ENCODE measurements at places on chromosomes 7 and 10.

- peak; percentile 78 for DNase-seq
Observed at GRCh38 chr10:97497572-97498075, 598 bp downstream of the MMS19 start.

- DNase-seq: no peak
Observed at GRCh38 chr7:18570441-18570840, 74.9 kb downstream of the HDAC9 start.

DNA sequence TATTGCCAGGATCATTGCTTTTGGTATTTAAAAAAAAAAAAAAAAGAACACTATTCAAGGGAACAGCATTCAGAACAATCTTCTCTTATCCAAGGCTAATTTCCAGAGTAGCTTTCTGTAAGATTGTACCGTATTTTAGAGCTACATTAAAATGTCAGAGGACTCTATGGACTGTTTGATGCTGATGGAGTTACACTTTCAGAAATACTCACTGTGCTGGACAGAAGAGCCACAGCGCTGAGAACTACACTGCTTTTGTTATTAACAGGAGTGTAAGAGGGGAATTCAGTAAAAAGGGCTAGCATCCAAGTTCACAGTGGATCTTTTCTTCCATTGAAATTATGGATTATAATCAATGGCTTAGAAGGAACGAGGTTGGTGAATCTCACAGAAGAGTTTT lies 247.7 kb downstream of the AHR start:
- no peak for DNase-seq

DNA sequence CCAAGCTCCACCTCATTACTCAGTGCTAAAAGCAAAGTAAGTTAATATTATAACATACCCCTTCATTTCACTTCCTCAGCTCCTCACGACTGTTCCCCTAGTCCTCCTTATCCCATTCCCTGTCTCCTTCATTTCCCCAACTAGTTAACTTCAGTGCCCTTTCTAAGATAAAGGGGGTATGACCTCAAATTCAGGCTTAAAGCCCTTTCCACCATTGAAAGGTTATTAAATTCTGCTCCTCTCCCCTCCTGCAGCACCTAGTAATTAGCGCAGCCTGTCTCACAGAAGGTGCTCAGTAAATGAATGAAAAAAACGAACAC lies 1.0 kb downstream of the CRPPA start:
- DNase-seq: no peak

GRCh38 chr7:7125963-7126362 lies 56.4 kb upstream of the C1GALT1 start:
- no peak for DNase-seq

- DNase-seq: no peak
Observed at GRCh38 chr7:17554341-17555015, 256.0 kb downstream of the AHR start.

DNA sequence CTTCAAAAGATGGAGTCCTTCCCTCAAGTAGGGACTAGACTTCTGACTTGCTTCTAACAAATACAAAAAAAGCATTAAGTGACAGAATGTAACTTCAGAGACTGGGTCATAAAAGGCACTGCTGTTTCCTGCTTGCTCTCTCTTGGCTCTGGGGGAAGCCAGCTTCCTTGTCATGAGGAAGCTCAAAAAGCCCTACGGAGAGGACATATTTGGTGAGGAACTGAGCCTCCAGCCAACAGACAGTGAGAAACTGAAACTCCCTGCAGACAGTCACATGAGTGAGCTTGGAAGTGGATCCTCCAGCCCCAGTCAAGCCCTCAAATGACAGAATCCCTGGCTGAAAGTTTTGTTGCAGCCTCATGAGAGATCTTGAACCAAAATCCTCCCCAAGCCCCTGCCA lies 26.3 kb upstream of the SLC35G1 start:
- no peak for DNase-seq

- DNase-seq: no peak
Observed at GRCh38 chr10:62745581-62745980, 58.9 kb upstream of the ADO start.

GRCh38 chr10:129464251-129464650 lies 2.8 kb upstream of the MGMT start:
- DNase-seq: no peak

GRCh38 chr10:71648254-71648932 lies 71.2 kb downstream of the C10orf105 start:
- no peak for DNase-seq

- no peak for DNase-seq
Observed at GRCh38 chr10:26715137-26715487, 17.6 kb downstream of the PDSS1 start.

DNA sequence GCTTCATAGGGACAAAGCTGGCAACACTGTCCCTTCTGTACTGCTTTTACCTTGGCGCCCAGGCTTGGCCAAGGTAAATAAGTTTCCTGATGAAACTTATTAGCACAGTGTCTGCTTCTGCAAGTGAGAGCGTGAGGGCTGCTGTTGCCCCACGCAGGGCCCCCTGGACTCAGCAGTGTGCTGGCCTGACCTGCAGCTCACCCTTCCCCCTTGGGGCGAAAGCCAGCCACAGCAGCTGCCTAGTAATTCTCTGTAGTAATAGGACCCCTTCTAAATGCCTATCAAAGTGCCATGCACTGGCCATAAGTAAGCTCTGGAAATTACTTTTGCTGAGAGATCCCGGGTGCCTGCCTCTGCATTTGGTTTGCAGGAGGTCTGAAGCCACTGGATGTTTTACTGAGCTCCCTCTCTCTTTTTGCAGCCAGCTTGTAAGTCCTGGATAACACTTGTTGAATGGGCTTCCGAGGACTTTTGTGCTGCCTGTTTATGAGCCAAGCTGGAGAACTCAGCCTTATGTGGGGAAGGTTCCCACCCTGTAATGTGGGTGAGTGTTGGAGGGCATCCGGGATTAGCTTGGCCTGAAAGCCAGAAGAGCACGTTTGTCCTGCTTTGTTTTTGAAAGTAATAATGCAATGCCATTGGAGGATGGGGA lies 293.9 kb downstream of the C7orf25 start:
- DNase-seq: no peak

GRCh38 chr10:29649561-29650551 lies 15.1 kb upstream of the SVIL start:
- no peak for DNase-seq

DNA sequence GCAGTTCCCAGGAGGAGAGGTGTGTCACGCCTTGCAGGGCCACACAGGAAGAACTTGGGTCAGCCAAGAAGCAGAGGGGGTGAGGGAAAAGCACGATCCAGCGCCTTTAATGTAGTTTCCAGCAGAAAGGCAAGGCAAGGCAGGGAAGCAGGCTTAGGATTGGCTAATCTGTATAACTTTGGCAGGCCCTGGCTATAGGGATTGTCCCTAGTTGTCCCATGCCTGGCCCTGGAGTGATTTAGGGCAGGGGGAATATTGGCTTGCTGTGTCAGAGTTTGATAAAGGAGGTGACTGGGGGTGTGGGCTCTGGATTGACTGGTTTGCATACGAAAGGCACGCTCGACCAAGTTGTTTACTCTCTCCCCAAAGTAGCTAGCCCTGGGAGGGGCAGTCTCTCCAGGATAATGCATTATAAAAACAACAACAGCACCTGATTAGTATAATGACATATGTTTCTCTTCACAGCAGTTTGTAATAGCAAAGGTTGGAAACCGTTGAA lies 44.5 kb downstream of the RBM28 start:
- no peak for DNase-seq

GRCh38 chr10:61188691-61189090 lies 244.7 kb upstream of the RHOBTB1 start:
- DNase-seq: no peak

DNA sequence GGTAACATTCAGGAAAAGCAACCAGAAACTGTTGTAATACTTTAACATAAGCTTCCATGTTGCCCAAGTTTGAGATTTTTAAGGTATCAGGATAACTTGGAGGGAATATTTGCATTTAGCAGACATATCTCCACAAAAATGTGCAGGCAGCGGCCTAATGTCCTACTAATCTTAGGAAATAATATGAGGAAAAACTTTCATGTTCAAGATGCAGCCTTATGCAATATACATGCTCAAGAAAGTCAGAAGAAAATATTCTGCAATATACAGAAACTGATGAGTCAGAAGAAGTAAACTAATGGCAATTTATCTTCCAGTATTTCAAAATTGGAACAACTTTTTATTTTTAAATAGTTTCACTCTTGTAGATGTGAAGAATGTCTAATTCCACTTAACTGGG lies 463.2 kb upstream of the C7orf33 start:
- DNase-seq: no peak

GRCh38 chr7:22962775-22963350 lies 51.1 kb downstream of the HYCC1 start:
- DNase-seq: no peak

GRCh38 chr7:125090596-125090995 lies 161.0 kb upstream of the POT1 start:
- DNase-seq: no peak

GRCh38 chr7:98000356-98000755 lies 10.4 kb upstream of the OCM2 start:
- no peak for DNase-seq

- DNase-seq: no peak
Observed at GRCh38 chr10:131075218-131075770, 236.2 kb downstream of the TCERG1L start.

- peak; percentile 47 for DNase-seq
Observed at GRCh38 chr10:87656431-87657072, 3.1 kb upstream of the PAPSS2 start.

DNA sequence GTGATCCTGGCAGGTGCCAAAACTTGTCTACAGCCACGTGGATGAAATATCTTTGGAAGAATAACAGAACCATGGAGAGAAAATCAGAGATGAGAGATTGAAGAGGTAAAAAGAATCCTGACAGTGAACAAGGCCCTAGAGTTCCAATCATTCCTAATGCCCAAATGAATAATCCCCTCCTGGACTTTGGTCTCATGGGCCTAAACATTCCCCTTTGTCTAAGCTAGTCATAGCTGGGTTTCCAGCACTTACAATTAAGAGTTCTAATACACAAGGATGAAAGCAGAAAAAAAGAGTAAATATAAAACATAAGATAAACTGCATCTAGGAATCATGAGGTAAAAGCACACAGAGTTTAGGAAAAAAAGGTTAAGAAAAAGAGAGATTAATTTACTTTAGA lies 40.2 kb downstream of the ARHGAP12 start:
- no peak for DNase-seq

- no peak for DNase-seq
Observed at GRCh38 chr10:87702260-87702972, 42.7 kb downstream of the PAPSS2 start.

GRCh38 chr7:64634406-64635062 lies 31.4 kb upstream of the ZNF107 start:
- no peak for DNase-seq

GRCh38 chr10:49177391-49178355 lies 10.5 kb downstream of the TMEM273 start:
- no peak for DNase-seq

DNA sequence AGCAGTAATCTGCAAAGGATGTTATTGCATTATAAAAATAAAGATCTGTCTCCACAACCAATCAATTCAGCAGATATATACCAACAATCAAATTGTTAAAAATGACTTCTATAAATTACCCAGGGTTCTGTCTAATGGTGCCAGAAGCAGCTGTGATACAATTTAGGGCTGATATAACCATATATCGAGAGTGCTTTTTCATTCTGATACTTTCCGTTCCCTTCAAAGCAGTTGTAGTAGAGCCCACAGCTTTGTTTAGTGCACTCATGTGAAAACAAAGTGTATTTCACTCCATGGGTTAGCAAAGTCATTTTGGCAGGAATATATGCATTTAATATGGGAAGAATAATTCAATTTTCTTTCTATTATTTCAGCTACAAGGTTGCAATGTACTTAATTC lies 83.1 kb upstream of the CHCHD3 start:
- no peak for DNase-seq

DNA sequence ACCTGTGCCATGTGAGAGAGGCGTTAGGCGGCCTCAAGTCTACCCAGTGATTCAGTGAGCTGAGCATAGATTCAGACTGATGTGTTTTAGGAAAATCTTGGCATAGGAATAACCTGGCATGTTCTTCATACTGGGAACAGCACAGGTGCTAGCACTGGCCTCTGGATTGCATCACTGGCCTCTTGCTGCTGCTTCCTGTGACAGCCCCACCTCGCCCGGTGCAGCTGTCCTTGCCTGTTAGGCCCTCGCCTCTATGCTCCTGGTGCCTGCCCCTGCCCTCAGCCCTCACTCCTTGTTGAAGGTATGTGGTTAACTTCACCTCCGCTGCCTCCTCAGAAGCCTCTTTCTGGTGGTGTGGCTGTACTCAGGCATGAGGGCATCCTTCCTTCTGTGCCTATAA lies 46.2 kb downstream of the BLNK start:
- no peak for DNase-seq

- DNase-seq: no peak
Observed at GRCh38 chr7:102103027-102103372, 183.7 kb upstream of the SH2B2 start.

- no peak for DNase-seq
Observed at GRCh38 chr10:70481831-70482530, 3.4 kb downstream of the PALD1 start.

DNA sequence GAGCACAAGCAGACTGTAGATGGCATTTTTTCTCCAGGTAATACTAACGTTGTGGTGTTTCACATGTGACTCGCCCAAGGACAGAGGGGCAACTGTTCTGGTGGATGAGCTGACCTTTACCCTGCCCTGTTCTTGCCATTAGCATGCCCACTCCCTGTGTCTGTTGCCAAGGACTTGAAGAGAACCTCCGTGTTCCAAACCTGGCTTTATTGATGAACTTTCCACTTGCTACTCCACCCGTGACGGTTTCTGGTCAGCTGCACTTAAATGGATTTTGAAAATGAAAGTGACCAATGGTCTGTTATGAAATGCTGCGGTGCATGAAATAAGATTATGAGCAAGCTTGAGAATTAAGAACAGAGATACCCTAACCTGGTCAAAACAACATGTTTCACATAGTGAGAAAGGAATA lies 30.4 kb downstream of the LRRC4 start:
- no peak for DNase-seq

GRCh38 chr10:9009505-9009904 lies 955.0 kb downstream of the GATA3 start:
- DNase-seq: no peak

DNA sequence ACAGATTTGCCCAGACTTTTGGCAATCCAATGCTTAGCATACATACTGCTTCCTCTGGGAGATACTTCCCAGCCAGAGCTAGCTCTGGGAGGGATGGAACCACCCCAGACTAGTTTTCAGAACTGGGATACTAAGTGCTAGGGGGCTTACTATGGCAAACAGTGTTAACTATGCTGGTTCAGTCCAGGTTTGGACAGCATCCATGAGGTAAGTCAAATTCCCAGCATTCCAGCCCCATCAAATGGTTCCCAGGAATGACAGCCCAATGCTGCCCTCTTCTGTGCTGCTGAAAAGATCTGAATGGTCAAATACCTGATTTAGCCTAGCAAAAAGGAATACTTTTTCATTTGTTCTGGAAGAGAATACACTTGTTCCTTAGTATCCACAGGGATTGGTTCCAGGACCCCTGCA lies 141.7 kb upstream of the CCDC6 start:
- no peak for DNase-seq

DNA sequence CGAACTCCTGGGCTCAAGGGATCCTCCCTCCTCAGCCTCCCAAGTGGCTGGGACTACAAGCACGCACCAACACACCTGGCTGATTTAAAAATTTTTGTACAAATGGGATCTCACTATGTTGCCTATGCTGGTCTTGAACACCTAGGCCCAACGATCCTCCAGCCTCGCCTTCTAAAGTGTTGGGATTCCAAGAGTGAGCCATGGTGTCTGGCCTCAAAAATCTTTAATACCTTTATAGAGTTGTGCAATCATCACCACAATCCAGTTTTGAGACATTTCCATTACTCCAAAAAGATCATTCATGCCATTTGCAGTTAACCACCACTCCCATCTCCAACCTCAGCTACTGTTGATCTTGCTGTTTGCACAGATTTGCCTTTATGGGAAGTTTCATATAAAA lies 165.4 kb downstream of the LYZL1 start:
- no peak for DNase-seq

Measured in germinal center (tissue), 1 donor.